ENCODE measurements at places on chromosomes 6 and 20.

- DNase-seq: no peak
Measured at GRCh38 chr6:34951731-34952130, 62.7 kb downstream of the ANKS1A start.

- no peak for DNase-seq
Measured at GRCh38 chr6:124441450-124441849, 520.8 kb upstream of the RNF217 start.

- no peak for DNase-seq
Measured at GRCh38 chr6:36663504-36664446, 14.7 kb upstream of the CDKN1A start.

DNA sequence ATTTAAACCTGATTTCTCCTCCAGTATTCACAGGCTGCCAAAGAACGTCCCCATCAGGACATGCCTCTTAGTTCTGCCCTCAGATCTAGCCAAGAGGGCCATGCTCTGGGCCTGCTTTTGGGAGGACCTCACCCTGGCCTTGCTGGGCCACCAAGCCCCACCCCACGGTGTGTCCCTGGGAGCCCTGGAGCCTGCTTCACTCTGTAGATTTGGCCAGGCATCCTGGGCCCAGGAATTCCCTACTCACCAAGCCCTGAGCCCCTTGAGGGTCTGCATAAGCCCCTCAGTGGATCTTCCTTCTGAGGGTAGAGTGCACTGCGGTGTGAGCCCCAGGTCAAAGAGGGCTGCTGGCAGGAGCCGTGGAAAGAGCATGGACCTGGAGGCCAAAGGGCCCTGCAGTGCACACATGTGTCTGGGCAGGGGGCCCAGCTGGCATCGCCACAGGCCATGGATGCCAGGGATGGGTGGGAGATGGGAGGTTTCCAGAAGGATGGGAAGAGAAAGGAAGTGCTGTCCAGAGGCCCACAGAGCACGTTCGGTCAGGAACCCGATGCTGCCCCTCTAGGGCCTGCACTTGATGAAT, 98.0 kb downstream of the DACT2 start:
- DNase-seq: no peak

DNA sequence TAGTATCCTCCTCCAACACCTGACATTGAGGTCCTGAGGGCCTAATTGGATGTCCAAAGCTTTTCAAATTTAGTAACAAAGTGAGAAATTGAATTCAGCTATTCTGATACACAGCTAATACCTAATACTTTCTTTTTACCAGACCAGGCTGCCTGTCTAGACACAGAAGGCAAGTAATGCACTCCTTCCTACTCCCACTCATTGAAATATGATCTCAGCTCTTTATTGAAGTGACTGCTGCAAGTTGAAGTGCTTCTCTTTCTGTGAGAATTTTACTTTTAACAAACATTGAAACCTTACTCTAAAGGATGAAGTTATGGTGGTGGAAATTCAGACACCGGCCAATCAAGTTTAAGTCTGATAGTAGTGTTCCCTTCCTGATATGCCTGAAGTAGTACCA, 90.8 kb upstream of the OGFRL1 start:
- no peak for DNase-seq

GRCh38 chr6:160428069-160428430, 79.9 kb downstream of the SLC22A3 start:
- DNase-seq: no peak

DNA sequence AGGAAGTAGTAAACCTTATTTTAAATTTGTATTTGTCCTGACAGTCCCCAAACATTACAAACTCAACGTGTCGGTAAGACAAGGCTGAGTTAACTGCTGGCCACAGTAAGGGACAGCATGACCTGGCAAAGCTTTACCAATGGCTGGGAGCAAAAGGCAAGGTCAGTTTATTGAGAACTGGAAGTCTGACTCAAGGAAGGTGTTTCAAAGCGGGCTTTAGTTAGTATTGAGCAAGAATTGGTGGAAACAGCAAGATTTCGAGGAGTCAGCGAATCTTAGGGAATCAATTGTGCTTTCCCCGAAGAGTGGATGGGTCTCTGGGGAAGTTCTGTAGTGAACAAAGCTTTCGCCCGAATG, 885 bp upstream of the GZF1 start:
- DNase-seq: no peak

GRCh38 chr20:62123450-62124118, 1.3 kb downstream of the LSM14B start:
- no peak for DNase-seq

GRCh38 chr20:2709205-2709981, 16.8 kb downstream of the EBF4 start:
- DNase-seq: no peak

DNA sequence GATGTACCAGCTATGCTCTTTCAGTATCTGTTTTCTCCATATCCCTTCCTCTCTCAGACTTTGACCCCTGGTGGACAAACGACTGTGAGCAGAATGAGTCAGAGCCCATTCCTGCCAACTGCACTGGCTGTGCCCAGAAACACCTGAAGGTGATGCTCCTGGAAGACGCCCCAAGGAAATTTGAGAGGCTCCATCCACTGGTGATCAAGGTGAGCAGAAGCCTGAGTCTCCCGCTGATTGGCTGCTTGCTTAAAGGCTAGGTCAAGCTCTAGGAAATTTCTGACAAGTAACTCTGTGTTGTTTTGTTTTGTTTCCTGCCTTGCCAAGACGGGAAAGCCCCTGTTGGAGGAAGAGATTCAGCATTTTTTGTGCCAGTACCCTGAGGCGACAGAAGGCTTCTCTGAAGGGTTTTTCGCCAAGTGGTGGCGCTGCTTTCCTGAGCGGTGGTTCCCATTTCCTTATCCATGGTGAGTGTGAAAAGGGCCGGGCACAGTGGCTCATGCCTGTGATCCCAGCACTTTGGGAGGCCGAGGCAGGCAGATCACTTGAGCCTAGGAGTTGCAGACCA, 28.6 kb downstream of the C6orf89 start:
- no peak for DNase-seq

- peak; percentile 7 for DNase-seq
Measured at GRCh38 chr20:18571578-18571977, 4.3 kb downstream of the SMIM26 start.

GRCh38 chr6:43575772-43576551, at the start of the genes POLH and XPO5:
Gene POLH (plus strand): TSS chr6:43576185. CDS start chr6:43582320, 6,135 bp downstream.
Gene XPO5 (minus strand): TSS chr6:43576038. CDS start chr6:43575864, 174 bp downstream.
- DNase-seq: peak; percentile 41

GRCh38 chr20:14711652-14712051, 374.2 kb upstream of the FLRT3 start:
- no peak for DNase-seq

DNA sequence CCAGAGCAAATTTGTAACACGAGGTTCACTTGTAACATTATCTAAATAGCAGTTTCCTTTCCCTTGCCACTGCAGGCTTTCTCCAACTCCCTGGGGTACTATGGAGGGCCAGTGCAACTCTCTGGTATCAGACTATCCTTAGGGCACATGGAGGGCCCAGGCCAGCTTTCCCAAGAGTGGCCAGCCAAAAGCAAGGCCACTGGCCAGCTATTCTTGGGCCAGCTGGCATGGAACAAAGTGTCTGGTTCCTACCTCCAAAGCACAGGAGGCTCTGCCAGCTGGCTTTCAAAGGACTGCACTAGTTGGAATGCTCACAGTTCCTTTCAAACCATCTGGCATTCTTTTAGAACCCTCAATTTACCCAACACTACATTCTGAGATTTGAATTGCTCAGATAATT, 8.7 kb downstream of the RNF24 start:
- DNase-seq: no peak

DNA sequence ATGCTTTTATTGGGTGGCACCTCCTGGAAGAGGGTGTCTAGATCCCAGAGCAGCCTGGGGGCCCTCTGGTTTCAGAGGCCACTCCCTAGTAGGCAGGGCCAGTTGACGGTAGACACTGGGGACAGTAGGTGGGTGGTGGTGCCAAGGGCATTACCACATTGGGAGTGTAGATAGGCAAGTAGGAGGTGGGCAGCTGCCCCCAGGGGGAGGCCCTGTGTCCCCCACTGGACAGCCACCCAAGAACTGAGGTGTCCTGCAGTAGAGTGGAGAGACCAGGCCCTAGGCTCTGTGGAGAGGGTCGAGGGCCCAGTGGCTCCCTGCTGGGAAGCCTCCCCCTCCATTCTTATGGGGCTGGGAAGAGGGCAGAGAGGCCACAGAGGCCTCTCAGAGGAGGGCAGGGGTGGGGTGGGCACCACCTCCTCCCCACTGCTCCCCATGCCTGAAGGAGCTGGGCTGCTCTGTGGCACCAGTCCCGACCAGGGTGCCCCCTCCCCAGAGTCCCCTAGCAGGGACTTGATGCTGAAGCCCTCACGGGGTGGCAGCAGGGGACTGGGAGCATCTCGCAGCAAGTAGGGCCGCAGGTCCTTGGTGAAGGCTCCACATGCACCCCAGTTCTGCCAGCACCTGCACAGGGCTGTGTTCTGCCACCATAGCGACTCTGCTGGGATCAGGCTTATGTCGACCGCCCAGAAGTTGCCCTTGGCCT, 305.0 kb upstream of the KCNQ5 start:
- no peak for DNase-seq

DNA sequence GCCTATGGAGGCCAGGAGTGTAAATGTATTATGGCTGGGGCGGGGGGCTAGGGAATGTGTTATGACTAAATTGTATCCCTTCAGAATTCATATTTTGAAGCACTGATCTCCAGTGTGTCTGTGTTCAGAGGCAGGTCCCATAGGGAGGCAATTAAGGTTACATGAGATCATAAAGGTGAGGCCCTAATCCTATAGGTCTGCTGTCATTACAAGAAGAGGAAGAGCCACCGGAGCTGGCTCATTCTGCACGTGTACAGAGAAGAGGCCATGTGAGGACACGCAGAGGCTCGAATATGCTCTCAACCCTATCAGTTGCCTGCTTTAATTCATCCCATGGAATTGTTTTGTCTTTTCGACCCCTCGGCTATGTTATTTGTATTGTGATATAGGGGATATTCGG, 76.9 kb downstream of the VTA1 start:
- DNase-seq: no peak

- no peak for DNase-seq
Measured at GRCh38 chr6:157218371-157219198, 104.7 kb downstream of the TMEM242 start.

DNA sequence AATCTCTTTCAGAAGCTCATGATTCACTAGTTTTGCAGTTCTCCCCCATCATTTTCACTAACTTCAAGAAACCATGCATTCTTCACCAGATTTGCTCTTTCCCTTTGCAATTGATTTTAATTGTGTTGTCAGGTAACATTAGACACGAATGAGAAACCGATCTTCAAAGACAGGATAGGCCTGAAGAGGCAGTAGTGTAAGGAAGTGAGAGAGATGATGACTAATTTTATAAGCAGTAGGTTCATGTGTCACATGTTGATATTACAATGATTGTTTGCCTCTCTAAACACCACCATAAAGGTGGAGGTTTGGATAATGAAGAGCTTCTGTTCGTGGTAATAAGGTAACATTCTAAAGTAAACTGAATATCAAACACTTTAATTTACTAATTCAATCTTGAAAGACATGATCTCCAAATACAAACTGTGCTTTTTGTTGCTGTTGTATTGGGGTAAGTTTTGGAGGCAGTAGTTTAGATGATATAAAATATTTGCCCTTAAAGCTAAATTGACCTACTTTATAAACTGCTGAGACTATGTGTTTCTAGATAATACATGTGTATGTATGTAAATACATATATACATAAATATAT, 207.2 kb downstream of the PHACTR1 start:
- no peak for DNase-seq

- peak; percentile 43 for DNase-seq
Measured at GRCh38 chr6:139030228-139030963, 1.9 kb downstream of the ABRACL start.

Data from SIG-M5 (cell line).